NCI-H1092 treated with DMSO at 0.1 percent for 48 hours (cell line): ENCODE measurements at places on chromosomes 1 and 21.

GRCh38 chr21:32003411-32003810, 130.6 kb downstream of the HUNK start:
- DNase-seq: no peak

- no peak for DNase-seq
These were observed 31.9 kb downstream of the MTARC1 start for GRCh38 chr1:220818421-220819173.

- DNase-seq: no peak
These were observed 29.6 kb upstream of the CCN1 start for GRCh38 chr1:85550784-85551516.

DNA sequence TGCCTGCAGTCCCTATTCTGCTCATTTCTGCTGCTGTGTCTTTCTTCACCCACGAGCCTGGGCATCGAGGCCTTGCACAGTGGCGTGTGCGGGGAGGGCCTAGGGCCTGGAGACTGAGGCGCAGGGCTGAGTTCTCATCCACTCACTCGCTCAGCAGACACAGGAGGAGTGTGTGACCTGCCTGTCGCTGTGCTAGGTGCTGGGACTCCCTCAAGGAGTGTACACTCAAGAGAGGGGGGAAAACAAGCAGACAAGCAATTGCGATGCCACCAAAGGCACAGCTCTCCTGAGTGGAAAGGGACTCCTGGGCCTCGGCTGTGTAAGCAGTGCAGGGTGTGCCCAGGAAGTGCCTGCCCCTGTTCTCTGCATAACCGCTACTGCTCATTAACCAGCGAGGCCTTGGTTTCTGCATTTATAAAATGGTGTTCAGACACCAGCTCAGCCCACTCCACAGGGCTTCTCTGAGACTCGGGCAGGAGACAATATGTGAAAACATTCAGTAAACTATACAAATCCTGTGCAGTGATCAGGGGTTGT, 4.2 kb downstream of the RD3 start:
- no peak for DNase-seq

- DNase-seq: no peak
These were observed 19.1 kb upstream of the NCF2 start for GRCh38 chr1:183609313-183609712.

GRCh38 chr1:234721476-234722269, 111.7 kb upstream of the IRF2BP2 start:
- peak; percentile 78 for DNase-seq

DNA sequence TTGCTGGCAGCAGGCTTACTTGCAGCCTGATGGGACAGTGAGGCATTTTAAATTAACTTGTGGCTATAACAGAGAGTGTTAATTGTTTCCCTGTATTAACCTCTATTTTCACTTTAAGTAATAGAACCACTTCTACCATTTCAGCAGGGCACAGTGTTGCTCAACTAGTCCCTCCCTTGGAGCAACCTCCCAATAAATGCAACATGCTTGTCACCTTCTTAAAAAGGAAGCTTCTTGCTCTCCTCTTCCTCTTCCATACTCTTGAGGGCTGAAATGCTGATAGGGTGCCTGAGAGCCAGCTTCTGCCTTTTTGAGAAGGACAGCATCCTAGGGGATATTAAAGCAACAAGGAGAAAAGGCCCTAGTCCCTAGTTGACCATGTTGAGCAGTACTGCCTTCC, 52.1 kb downstream of the C4BPA start:
- DNase-seq: no peak

GRCh38 chr1:178134061-178134460, 40.2 kb downstream of the RASAL2 start:
- no peak for DNase-seq

DNA sequence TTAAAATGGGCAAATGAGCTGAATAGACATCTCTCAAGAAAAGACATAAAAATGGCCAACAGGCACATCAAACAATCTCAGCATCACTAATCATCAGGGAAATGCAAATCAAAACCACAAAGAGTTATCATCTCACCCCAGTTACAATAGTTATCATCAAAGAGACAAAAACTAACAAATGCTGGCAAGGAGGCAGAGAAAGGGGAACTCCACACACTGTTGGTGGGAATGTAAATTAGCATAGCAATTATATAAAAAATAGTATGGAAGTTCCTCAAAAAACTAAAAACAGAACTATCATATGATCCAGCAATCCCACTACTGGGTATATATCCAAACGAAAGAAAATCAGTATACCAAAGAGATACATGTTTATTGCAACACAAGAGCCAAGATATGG, 68.7 kb downstream of the DENND1B start:
- no peak for DNase-seq

- DNase-seq: peak; percentile 50
These were observed 594 bp downstream of the HDGF start for GRCh38 chr1:156750711-156751450.

DNA sequence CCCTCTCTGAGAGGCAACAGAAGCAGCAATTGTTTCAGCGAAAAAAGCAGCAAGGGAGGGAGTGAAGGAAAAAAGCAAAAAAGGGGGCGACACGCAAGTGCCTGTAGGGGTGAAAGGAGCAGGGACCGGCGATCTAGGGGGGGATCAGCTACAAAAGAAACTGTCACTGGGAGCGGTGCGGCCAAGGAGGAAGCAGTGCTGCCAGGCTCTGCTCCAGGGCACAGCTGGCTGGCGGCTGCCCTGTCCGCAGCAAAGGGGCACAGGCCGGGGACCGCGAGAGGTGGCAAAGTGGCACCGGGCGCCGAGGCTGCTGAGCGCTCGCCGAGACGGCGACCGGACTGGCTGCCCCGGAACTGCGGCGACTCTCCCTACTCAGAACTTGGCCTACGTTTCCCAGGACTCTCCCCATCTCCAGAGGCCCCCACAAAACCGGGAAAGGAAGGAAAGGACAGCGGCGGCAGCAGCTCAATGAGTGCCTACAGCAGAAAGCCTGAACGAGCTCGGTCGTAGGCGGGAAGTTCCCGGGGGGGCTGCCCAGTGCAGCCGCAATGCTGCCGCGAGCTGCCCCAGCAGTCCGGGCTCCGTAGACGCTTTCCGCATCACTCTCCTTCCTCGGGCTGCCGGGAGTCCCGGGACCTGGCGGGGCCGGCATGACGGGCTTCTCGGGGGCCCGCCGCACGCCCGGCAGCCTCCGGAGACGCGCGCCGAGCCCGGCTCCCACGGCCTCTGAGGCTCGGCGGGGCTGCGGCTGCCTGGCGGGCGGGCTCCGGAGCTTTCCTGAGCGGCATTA, 1.0 kb upstream of the CDKN2C start:
- DNase-seq: peak; percentile 31

- no peak for DNase-seq
These were observed 282.3 kb downstream of the DUSP10 start for GRCh38 chr1:221459558-221459957.

DNA sequence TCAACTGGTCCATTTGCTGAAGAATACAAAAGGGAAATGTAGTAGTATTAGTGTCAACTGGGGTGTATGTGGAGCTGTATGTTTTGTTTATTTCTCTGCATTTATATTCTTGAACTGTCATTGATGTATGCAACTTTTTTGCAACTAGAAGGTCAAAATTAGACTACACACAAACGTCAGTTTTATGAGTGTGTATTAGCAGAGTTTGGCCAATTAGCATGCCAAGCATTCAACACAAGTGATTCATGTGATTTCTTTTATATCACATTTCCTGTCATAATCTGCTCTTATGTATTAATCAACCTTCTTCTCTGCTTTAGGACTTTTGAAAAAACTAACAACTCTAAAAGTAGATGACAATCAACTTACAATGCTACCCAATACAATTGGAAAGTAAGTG, 211.1 kb downstream of the LRRC40 start:
- DNase-seq: no peak

DNA sequence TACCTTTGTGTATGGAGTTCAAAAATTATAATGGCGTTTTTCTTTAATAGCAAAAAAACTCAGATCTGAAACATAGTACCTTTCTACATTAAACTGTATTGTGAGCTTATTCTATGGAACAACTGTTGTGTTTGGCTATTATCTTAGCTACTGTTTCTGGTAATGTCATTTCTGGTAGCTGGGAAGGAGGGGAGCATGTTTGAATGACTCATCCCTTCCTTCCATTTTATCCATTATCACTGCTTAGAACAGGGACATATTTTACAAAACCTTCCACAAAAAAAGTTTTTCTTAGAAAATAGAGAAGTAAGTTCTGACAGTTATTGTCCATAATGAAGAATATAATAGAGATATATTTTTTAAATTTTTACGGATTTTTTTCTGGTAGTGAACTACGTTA, 128.3 kb downstream of the NRDC start:
- no peak for DNase-seq

DNA sequence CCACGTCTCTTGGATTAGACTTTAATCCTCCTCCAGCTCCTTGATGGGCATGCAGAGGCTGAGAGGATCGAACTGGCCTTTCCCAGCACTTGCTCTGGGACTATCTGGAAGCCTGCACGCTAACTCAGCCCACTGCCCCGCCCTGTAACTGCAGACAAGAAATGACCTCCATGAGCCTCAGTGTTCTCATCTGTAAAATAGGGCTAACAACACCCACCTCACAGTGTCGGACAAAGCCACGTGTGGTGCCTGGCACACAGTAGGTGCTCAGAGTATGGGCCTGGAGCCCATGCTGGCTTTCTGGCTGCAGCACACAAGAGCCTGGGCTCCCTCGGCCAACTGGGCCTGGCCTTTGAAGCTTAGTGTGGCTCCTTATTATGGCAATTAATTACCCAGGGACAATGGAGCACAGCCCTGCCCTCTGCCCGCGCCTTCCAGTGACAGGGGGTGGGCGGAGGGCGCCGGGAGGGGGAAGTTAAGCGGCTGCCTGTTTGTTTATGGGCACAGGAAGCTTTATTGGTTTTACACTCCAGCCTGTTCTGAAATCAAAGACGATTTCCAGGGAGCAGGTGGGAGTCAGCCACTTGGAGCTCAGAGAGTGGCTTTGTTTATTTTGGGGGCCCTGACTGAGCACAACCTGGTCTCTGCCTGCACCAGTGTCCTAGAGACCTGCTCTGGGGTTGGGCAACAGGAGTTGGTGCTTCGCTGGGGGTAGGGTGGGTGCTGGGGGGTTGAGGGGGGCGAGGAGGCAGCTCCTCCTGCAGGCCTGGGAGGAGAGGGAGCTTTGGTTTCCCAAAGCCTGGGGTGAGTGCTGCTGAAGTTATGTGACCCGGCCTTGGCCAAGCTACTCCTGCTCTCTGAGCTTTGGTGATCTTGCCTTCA, 31.0 kb downstream of the PAX7 start:
- DNase-seq: peak; percentile 22

DNA sequence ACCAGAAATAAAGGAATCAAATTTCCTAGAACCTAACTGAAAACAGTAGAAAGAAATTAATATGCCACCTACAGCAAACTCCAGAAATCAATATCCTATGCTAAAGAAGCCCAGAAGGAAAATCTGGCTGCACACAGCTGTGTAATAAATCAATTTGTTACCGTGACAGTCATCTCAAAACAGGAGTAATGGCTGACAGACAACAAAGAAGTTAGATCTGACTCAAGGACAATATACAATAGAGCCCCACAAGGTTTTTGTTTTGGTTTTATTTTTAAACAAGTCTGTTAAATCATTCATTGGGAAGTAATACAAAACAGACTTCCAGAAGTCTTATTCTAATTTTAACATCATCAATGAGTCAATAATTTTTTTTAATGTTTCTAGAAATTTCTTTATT, 168.4 kb downstream of the RERE start:
- no peak for DNase-seq

- DNase-seq: peak; percentile 79
These were observed 355.0 kb upstream of the ESRRG start for GRCh38 chr1:217078078-217078690.

DNA sequence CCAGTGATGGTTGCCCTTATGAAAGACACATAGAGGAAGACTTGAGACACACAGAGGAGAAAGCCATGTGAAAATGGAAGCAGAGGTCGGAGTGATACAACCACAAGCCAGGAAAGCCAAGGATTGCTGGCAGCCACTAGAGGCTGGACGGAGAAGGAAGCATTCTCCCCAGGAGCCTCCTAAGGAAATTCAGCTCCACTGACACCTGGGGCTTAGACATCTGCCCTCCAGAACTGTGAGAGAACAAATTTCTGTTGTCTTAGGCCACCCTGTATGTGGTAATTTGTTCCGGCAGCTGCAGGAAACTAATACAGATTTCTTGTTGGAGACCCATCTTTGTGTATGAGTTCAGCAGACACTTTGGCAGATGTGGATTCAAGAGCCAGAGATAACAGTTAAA, 126.9 kb upstream of the ATP1A1 start:
- DNase-seq: no peak

GRCh38 chr1:37562984-37563383, 6.2 kb downstream of the DNALI1 start:
- no peak for DNase-seq

- no peak for DNase-seq
These were observed 14.0 kb downstream of the TGFBR3 start for GRCh38 chr1:91872000-91872399.

DNA sequence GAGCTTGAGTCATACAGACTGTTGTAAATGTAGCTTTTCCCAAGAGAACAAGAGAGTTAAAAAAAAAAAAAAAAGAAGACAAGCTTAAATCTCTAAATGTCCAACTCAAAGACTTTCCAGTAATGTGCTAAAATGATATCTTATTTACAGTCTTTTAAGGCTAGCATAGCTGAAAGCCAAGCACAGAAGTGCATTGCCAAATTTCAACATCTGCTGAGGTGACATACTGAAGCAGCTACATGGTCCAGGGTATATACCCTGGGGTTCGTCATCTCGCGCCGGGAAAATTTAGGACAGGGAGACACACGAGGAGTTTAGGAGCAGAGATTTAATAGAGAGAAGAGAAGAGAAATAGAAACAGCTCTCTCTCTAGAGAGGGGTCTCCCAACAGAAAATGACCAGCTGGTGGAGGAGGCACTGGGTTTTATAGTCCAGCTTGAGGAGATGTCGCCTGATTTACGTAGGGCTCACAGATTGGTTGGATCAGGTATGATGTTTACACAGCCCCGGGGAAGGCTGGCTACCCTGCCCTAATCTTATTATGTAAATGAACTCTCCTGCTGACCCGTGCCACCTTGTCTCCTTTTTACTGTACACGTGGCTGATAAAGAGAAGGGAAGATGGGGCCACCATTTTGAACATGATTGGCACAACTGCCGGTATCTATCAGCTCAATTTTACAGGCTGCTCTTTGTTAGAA, 172.7 kb downstream of the TRIM33 start:
- DNase-seq: no peak

DNA sequence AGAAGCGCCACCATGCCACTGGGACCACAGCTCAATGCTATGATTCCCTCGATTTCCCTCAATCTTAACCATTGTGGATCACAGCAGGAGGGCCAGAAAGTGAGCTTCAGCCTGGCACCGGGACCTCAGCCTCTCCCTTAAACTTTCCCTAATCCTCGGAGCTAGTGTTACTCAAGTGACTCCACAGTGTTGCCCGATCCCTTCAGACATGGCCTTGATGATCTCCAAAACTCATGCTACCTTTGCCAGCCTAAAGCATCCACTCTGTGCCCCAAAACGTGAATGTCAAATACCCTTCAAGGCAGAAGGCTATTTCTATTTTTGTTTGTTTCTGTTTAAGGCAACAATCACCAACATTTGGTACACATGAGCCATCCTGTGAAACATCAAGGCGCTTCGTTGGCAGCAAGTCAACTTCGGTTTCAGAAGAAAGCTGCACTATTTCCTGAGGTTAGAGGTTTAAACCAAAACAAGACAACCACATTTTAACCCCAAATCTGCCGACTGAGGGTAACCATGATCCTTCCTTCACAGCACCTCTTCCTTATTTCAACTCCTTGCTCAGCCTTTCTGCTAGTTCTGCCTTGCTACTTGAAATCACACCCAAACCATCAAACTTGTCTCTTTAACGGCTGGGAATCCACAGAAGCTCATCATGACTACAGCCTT, 94.4 kb upstream of the KRTAP19-8 start:
- DNase-seq: no peak
